ENCODE measurements at places on chromosomes 1 and 21. TPM values are rescaled to one million over a fixed set of nuclear protein-coding genes. Genes with fewer than 3 reads are reported as not detected.

The ACOT11 gene
- total RNA-seq = 5.0 TPM

The INSRR gene
- total RNA-seq = not detected

The CYB561D1 gene
- 13.1 TPM for total RNA-seq

The DIO1 gene
- total RNA-seq = not detected

The PPIAL4G gene
- 0.20 TPM for total RNA-seq

The SEMA4A gene
- 30.7 TPM for total RNA-seq

Data from upper lobe of right lung (tissue), 1 donor.